ENCODE measurements at places on chromosomes 3 and 15.

- no peak for DNase-seq
Observed at GRCh38 chr15:79965846-79966630, 5.0 kb downstream of the BCL2A1 start.

DNA sequence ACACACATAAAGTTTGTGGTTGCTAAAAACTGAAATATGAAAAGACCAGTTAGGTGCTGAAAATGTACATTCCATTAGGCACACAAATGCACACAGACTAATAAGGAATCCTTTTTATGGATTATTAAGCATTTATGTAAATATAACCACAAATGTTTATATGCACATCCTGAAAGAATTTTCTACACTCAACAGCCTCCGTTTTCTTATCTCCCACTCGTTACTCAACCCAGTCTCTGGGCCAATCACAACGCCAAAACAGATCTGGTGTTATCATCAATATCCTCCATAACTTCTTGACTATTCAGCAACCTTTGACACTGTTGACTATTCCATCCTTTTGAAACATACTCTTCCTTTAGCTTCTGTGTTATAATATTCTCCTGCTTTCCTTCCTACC lies 136.4 kb downstream of the ATP8B4 start:
- no peak for DNase-seq

- DNase-seq = no peak
Observed at GRCh38 chr3:33975463-33975862, 177.0 kb downstream of the PDCD6IP start.

DNA sequence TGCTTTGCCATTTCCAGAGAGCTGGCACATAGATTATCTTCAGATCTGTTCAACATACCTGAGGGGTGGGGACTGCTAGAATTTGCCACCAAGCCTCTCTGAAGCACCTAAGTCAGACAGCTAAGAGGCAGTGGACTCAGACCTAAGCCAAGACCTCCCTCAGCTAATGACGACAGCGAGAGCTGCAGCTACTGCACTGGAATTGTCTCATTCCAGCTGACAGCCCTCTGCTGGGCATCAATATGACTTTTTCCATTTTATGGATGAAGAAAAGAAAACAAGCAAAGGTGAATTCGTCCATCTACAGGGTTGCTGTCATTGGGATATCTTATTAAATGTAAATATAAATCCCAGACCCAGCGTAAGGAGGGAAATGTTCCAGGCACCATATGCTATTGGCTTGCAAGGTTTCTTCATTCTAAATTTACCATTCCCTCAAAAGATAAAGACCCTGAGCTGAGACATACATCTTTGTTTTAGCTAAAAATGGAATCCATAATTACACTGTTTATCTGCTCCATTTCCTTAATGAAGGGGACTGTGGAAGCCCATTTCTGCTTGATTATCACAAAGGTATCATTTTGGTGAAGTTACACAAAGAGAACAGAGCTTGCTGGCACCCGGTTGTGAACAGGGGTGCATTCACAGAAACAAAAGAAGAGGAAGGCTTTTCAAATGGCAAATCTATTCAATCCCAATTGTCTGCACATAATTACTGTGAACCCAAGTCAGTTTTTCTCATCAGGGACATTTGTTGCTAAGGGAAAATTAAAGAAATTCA lies 85.5 kb upstream of the LRTM1 start:
- DNase-seq = no peak

GRCh38 chr15:65087873-65088642 lies 11.5 kb downstream of the KBTBD13 start:
- DNase-seq = no peak

DNA sequence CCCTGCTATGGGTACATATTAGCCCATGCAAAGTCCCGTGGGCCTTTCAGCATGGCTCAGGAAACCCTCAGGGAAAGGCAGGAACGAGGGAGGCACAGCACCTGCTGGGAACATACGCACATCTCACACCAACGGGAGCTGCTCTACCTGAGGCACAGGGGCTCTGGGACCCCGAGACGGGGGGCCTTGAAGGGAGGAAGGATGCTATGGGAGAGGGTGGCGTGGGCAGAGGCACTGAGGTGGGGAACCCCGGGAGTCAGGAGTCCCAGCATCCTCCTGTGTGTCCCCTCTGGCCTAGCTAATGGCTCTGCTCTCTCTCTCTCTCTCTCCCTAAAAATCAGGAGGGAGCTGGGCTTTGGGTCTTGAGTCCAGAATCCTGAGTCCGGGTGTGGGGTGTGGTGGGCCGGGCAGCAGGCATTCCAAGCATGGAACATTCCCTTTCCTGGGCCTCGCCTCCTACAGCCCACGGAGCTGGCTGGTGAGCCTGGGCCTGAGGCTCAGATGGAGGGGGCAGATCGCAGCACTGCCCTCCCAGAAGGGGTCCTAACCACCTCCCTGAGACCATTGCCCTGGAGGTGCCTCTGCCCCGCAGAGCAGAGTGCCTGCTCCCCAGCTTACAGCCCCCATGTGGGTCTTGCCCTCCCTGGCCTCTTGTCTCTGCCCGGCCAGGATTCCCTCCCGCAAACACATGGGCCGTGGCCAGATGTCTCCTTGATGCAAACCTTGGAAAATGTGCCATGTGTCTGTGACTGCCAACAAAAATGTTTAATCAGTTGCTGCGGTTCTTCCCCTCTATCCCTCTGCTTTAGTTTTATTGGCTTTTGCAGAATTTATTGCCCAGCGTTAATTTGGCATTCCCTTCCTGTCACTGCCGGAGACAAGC lies 101.6 kb downstream of the TMEM266 start:
- DNase-seq = no peak

DNA sequence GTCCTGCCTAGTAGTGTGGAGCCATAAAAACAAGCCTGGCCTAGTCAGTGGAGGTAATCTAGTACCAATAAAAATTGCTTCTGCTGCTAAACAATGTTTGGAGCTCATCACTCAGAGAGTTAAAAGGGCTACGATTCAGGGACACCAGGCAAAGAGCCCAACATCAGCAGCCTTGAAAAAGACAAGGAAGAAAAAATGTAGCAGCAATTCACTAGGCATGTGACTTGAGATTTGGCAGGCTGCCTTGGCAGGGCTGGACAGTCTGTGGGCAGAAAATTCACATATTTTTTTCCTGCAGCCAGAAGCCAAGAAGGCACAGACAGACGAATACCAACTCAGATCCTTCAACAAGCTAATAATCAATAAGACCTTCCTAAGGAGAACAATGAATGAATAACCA lies 47.2 kb downstream of the IGSF11 start:
- no peak for DNase-seq

GRCh38 chr15:79970624-79971434 lies at the start of gene BCL2A1:
TSS of gene BCL2A1 (minus strand) at chr15:79971196. CDS start at chr15:79971119, 77 bp downstream.
- peak; percentile 44 for DNase-seq

DNA sequence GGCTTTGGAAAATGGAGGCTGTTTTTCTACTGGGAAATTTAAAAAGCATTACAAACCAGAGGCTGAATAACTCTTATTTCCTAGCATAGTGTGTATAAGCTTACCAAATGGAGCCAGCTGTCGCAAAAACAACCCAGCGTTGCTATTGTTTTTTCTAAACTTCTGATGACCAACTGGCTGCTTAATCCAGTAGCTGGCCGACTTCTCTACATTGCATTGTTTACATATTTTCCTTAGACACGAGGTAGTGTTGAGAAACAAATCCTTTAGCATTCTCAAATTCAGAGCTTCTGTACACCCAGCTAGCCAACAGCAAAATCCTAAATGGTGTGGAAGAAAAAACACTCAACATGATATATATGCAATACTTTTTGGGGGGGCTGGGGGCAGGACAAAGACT lies 161.0 kb upstream of the ADAMTS9 start:
- DNase-seq = no peak

GRCh38 chr3:147422601-147423536 lies 13.7 kb downstream of the ZIC1 start:
- DNase-seq = no peak

DNA sequence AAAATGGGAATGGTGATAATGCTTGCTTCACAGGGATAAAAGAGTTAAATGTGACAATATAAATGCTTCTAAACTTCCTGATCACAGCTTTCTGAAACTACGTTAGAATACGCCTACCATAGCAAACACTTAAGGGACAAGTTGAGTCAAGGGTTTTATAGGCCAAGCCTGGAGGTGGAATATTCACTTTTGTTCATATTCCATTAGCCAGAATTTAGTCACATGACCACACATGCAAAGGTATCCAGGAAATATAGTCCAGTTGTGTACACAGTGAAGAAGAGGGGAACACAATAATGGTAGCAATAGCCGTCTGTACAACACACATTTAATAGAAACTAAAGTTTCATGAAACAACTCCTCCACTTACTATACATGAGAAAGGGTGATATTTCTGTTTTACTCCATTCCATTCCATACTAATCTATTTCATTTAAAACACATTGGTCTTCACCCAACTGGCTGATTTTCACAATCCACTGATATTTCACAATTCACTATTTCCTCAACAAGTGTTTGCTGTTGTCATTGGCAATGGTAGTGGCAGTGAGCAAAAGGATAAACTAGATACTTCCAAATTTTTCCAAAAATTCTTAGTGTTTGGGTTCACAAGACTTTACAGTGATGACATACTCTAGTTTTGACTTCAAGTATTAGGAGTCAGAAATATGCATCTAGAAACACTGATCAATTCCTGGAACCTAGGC lies 270.9 kb downstream of the ERC2 start:
- no peak for DNase-seq

GRCh38 chr3:14744556-14744955 lies 69.6 kb downstream of the C3orf20 start:
- no peak for DNase-seq

DNA sequence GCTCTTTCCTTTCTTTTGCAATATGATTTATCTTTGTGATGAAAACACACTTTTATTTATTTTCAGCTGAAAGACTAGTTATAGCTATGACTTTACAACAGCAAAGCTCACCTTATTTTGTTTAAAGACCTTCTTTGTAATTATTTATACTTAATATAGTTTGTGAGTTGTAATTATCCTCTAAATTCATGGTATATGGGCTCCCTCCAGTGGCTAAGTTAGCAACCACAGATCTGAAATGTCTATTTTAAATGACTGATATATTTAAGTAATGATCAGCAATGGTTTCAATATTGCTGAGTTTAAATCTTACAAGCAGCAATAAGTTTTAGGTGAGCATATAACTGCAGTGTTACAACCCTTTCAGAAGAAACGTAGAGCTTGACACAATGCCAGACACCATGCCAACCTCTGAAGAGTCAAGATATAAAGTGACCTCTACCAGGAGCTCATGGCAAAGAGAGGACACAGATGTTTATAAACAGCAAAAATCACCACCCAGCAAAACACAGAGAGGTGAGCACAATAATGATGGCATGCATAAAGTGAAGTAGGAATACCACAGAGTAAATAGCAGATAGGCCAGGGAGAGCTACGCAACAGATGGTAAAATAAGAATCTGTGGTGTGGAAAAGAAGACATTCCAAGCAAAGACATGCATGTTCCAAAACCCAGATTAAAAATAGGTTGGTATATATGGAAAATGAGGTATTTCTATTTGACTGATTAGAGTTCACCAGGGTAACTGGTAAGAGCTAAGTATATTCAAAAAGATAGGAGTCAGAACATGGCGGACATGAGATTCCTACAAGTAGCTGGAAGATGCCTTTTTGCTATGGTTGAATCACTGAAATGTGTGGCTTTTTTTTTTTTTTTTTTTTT lies 143.7 kb upstream of the ZNF385D start:
- DNase-seq = no peak

DNA sequence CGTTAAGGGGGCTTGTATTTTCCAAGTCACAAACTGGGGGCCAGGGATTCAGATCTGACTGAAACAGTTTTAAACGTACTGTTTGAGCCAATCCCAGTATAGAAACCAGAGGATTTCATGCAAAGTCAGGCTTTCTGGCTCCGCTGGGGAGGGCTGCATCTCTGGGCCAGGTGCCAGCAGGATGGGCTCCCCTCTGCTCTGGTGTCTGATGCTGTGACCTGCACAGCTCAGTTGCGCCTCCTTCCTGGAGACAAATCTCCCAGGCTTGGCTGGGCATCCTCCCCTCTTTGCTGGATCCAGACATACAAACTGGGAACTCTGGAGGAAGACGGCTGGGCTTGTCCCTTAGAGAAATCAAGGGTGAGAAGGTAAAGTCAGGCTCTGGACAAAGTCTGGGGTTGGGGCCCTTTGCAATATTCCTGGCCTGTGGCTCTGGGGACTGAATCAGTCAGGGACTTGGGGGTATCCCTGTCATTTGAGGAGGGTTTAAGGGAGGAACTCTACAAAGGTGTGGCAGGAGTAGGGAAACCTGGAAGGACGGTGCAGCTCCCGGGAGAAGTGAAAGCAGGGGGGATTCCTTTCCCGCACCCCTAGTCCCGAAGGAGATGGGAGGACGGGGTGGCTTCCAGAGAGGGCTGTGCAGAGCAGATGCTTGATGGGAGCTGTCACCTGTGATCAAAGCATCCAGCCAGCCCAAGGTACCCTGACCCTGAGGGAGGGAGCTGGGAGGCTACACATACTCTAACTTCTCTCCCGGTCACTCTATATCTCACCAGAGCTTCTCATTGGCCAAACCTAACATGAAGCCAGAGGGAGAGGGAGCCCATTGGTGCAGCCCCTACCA lies 114.8 kb upstream of the ATP2B2 start:
- DNase-seq = no peak

DNA sequence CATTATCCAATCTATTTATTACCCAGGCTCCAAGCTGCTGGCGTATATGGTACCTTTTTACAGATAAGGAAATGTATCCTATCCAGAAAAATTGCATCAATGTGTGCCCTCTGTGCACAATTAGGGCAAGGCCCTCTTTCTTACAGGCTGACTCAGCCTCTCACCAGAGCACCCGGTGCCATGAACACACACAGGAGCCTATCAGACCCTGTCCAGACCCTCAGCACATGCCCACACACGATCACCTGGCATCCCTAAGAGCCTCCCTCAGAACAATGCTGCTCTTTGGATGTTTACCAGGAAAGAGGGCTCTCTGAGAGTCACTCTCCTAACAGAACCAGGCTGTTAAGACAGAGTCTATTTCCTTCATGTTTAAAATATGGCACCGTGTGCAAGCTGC lies 460.0 kb upstream of the TBL1XR1 start:
- no peak for DNase-seq

DNA sequence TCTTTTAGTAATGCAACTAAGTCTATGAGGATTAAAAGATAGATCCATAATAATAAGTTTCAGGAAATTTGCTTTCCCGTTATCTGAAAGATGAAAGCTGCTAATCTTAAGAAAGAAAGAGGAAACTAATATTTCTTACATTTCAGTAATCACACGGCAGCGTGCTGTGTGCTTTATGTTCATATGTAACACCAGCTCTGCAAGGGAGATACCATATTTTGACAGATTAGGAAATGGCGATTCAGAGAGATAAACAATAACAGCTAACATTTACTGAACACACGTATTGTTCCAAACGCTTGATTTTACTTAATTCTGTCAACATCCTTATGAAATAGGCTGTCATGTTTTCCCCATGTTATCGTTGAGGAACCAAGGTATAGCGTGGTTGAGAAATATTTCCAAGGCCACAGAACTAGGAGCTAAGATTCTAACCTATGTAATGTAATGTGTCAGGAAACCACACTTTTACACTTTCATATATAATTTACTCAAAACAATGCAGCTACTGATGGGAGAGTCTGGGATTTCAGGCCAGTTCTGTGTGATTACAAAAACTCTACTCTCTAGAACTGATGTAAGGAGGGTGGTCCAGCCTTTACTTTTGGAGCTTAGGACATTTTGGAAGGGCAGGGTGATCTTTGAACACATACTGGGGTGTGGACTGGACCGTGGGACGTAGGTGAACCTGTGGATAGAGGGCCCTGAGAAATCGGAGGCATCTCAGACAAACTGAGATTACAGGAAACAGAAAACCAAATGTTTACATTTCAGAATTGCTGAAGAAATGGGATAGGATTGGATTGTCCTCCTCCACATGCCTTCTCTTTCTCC lies 100.6 kb downstream of the IL1RAP start:
- DNase-seq = no peak

GRCh38 chr15:56251315-56252095 lies 7.8 kb upstream of the RFX7 start:
- DNase-seq = no peak
